ENCODE measurements at places on chromosomes 4 and X.

- no peak for DNase-seq
Observed at GRCh38 chr4:123390846-123391456, 5.6 kb upstream of the SPRY1 start.

GRCh38 chrX:154734061-154734781 is 16.7 kb downstream of the GAB3 start:
- no peak for DNase-seq

DNA sequence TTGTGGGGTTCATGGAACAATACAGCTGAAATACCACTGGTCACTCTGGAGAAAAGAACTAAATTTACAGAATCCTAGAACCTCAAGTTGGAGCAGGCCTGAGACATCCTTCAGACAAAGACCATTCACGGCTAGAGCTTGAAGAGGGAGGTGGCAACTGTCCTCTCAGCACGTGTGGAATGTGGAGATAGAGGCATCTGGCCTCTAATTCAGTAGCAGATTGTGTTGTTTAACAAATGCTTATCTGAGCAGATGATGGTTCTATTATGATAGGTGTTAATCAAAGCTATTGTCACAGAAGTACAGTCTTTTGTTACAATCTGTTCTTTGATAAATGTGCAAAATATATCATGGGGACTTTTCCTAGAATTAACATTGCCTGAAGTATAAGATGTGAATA is 121.7 kb upstream of the KCNIP4 start:
- DNase-seq: no peak

GRCh38 chrX:37455381-37455780 is 106.2 kb downstream of the PRRG1 start:
- no peak for DNase-seq

DNA sequence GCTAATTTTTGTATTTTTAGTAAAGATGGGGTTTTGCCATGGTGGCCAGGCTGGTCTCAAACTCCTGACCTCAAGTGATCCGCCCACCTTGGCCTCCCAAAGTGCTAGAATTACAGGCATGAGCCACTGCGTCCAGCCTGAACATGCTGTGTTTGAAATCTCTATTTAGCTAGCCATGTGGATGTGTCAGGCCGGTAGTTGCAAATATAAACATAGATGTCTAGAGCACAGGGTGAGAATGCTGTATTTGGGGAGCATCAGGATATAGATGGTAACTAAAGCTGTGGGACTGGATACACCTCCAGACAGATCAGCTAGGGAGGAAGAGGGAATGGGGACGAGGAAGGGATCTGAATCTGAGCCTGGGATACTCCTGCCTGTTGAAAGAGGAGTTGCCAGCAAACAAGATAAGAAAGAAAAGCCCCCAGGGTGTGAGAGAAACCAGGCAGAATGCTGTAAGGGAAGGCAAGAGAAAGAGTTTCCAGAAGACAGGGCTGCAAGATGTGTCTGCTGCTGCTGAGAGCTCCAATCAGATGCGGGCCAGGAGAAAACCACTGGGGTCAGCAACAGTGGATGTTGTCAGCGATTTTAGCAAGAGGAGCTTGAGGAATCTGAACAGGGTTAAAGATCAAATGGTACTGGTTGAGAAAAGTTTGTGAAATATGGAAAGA is 177.4 kb downstream of the PALLD start:
- DNase-seq: no peak

GRCh38 chrX:38347136-38347535 is 5.3 kb upstream of the OTC start:
- DNase-seq: peak; percentile 1

- DNase-seq: no peak
Observed at GRCh38 chr4:101252721-101253120, 94.6 kb downstream of the PPP3CA start.

DNA sequence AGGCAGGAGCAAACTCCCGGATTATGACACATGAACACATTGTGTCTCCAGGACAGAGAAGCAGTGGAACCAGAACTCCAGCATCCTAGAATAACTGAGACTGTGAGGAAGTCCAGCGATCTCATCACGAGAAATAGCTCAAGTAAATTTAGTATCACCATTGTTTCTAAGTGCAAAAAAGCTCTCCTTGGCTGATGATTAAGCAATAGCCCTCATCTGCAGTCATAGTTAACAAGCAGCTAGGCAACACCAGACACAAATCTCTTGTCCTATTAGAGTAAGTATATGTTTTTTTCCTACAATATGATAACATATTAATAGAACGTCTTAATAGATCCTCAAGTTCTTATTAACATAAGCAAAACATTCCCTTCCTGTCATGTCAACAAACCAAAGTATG is 2.4 kb upstream of the CFAP299 start:
- DNase-seq: no peak

- no peak for DNase-seq
Observed at GRCh38 chr4:88831031-88831430, 133.4 kb upstream of the NAP1L5 start.

GRCh38 chr4:8047837-8048678 is 108.4 kb upstream of the AFAP1 start:
- DNase-seq: no peak

Data from C1 segment of cervical spinal cord (tissue), 14 donors.